ENCODE measurements at places on chromosomes 4 and X.

GRCh38 chr4:131613824-131614216, 1535.3 kb upstream of the PCDH10 start:
- no peak for DNase-seq

GRCh38 chrX:132940727-132941327, 17.6 kb downstream of the HS6ST2 start:
- no peak for DNase-seq

DNA sequence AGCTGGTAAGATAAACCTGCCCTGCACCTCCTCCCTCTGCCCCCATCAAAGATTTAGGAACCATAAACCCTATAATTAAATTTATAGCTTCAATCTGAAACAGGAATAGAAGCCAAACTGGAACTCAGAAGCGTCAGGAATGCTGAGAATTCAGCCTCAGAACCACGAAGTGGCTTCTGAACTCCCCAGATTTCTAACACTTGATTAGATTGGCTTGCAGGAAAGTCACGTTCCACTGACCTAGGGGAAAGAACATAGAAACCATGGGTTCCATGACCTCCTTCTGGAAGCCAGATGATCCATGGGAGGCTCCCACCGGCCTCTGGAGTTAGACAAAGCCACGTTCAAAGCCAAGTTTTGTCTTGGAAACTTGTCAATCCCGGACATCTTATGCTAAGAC, 356.5 kb downstream of the MID1IP1 start:
- no peak for DNase-seq

DNA sequence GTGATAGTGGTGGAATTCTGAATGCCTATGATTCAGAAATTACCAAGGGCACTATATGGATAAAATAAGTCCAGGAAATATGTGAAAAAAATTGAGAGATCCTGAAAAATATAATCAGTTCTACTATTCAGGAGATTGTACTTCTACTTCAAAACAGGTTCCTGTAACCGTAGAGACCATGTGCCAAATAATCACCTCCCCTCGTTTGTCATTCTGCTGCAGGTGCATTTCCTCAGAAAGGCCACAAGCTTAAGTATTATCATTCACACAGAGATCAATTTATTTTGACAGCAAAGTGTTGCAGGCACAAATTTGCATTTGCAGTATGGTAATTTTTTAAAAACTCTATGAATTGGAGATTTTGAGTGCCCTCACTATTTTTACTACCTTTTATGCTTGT, 1000.0 kb downstream of the CCSER1 start:
- no peak for DNase-seq

DNA sequence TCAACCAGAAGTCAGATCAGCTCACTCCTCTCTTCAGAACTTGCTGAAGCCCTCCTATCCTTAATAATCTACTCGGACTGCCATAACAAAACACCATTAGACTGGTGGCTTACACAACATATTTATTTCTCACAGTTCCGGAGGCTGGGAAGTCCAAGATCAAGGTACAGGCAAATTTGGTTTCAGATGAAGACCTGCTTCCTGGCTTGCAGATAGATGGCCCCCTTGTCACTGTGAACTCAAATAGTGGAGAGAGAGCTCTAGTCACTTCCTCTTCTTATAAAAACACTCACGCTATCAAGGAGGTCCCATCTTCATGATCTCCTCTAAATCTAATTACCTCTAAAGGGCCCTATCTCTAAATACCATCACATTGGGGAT, 125.1 kb downstream of the CAMK2D start:
- no peak for DNase-seq

- DNase-seq: no peak
These were observed 216.1 kb upstream of the PSAPL1 start for GRCh38 chr4:7650606-7651385.

DNA sequence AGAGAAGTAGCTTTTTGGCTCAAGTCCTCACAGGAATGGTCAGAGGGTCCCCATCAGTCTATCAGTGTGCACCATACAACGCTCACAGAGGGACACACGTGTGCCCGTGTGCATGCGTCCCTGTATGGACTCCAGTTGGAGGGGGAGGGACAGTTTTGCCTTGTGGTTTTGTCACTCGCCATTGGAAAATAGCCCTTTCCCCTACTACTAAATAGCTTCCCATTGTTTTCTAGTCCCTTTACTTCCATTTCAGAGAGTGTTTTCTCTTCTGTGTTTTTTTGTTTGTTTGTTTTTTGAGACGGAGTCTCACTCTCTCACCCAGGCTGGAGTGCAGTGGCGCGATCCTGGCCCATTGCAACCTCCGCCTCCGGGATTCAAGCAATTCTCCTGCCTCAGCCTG, 34.9 kb downstream of the WDR13 start:
- DNase-seq: no peak

GRCh38 chr4:24527371-24527770, 57.0 kb downstream of the DHX15 start:
- no peak for DNase-seq

DNA sequence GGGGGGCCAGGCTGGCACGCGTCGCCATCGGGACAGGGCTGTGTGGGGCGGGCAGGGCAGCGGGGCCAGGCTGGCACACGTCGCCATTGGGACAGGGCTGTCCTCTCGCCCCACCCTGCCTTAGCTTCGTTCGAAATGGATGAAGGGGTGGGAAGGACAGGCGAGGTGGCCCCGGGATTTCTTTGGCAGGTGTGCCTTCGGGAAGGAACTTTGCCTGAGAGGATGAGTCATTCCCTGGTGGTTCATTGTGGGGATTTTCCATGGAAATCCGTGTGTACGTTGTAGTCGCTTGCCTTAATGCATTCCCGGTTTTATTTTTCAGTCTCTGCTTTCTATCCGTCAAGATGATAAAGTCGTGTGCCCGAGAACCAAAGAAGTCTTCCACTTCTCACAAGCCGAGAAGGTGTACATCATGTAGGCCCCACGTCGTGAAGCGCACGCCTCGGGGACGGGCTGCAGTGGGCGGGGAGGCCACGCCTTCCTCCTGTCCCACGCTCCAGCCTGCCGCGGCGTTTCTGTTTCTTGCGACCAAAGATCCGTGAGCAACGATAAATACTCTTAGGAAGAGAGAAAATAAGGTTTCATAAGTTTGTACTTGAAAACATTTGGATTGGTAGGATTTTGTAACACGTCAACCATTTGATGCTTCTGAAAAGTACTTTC, 8.1 kb upstream of the UVSSA start:
- DNase-seq: no peak
